Stimulated activated CD8-positive, alpha-beta memory T cell treated with anti-CD3 and anti-CD28 coated beads, Interleukin-4, amount 100 ng/mL, for 1 hour (primary cell): ENCODE measurements at places on chromosomes 1 and 21.

DNA sequence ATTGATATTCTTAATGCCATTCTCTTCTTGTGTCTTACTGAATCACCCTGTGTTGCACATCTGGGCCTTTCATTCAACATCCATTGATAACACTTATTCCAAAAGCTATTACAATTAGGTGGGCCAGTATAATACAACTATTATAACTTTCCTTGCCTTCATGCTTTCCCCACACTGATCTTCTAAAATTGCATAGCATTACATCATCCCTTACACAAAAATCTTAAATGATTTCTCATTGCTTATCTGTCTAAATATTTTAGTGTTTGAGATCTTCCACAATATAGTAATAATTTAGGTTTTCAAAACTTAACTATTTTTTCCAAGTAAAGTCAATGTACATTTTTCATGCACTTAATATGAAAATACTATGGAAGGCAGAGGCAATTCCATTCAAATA, 1634.1 kb downstream of the PLA2G4A start:
- no peak for DNase-seq

GRCh38 chr1:174800216-174800851, 199.4 kb upstream of the CACYBP start:
- no peak for DNase-seq

DNA sequence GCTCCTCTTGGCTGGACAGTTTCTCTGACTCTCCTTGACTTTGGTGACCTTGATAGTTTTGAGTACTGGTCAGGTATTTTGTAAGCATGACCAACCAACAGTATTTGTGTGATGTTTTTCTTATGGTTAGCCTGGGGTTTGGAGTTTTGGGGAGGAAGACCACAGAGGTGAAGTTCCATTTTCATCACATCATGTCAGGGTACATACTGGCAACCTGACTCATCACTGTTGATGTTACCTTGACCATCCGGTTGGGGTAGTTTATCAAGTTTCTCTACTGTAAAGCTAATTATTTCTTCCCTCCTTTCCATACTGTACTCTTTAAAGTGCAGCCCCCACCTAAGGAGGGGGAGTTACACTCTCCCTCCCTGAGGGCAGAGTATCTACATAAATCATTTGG, 13.4 kb downstream of the OSCP1 start:
- DNase-seq, result no peak

- no peak for DNase-seq
These were observed 4.6 kb upstream of the FBXO42 start for GRCh38 chr1:16356867-16357266.

- DNase-seq, result no peak
These were observed 80.4 kb upstream of the EDN2 start for GRCh38 chr1:41564741-41565475.

GRCh38 chr1:3432306-3432705, 22.2 kb upstream of the ARHGEF16 start:
- DNase-seq, result no peak

GRCh38 chr21:35019631-35020032, 29.5 kb downstream of the RUNX1 start:
- no peak for DNase-seq

DNA sequence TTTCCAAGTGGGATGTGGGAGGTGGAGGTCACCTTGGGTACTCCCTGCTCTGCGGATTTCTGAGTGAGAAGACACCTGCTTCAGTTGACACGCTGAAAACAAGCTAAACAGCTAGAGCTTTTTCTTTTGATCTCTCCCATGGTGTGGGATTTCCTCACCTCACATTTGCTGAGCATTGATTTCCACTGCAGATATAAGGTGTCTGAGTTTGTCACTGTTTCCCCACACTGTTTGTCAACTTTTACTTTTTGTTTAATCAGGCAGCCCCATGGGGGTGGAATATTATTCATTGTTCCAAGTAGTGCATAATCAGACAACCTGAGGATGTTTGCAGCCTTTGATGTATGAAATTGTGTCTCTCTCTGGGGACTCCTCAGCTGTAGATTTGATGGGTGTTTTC, 49.5 kb downstream of the FASLG start:
- DNase-seq, result no peak
